ENCODE measurements at places on chromosomes 6 and 20.
A peak's percentile ranks its signal among the peaks of the same experiment; 100 is the strongest.

DNA sequence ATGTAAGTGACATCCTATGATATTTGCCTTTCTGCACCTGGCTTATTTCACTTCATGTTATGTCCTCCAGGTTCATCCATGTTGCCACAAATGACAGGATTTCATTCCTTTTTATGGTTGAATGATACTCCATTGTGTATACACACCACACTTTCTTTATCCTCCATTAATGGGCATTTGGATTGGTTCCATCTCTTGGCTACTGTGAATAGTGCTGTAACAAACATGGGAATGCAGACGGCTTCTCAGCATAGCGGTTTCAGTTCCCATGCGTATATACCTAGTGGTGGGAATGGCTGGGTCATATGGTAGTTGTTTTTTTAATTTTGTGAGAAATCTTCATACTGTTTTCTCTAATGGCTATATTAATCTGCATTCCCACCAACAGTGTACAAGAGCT is 14.8 kb downstream of the MTHFD1L start:
- no peak for DNase-seq

DNA sequence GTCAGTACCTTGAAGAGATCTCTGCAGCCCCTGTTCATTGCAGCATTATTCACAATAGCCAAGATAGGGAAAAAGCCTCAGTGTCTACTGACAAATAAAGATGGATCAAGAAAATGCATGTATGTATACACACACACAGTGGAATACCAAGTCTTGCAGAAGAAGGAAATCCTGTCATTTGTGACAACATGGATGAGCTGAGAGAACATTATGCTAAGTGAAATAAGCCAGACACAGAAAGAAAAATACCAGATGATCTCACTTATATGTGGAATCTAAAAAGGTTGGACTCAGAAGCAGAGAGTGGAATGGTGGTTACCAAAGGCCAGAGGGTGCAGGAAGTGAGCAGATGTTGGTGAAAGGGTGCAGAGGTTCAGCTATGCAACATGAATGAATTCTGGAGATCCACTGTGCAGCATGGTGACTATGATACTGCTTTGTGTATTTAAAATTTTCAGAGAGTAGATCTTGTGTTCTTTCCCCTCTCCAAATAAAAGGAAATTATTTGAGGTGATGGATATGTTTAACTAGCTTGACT is 11.0 kb upstream of the SLC22A1 start:
- no peak for DNase-seq

- DNase-seq: no peak
These were observed 653.4 kb upstream of the MARCKS start for GRCh38 chr6:113203715-113204110.

DNA sequence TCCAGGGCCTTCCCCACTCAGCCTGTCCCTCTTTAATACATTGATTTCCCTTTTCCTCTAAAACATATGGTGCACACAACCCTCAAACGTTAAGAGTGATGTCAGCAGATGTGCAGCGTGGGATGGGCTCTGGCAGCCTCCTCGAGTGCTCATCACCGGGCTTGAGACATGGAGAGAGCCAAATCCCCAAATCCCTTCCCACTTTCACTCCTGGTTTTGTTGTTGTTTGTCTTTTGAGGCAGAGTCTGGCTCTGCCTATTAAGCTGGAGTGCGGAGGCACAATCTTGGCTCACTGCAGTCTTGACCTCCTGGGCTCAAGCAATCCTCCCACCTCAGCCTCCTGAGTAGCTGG is 5.8 kb upstream of the PLTP start:
- DNase-seq: no peak

DNA sequence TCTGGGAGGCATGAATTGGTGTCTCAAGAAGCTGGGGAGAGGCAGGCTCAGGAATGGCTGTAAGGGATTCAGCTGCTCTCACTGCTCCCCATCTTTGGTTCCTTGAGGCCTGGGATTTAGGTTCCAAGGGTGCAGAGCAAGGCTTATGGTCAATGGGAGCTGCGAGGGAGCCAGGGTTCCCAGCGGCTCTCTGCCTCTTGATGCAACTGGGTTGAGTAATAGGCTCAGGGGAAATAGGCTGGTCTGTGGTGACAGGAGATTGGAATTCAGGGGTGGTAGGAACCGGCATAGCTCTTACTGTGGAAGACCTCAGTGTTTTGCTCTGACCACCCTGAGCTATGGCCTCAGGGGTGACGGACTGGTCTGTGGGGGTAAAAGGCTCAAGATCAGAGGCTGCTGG is 13.0 kb upstream of the NRM start:
- DNase-seq: no peak

- no peak for DNase-seq
These were observed 130.6 kb downstream of the BMP7 start for GRCh38 chr20:57135875-57136274.

- no peak for DNase-seq
These were observed 233.8 kb downstream of the LRFN2 start for GRCh38 chr6:40353197-40353966.

DNA sequence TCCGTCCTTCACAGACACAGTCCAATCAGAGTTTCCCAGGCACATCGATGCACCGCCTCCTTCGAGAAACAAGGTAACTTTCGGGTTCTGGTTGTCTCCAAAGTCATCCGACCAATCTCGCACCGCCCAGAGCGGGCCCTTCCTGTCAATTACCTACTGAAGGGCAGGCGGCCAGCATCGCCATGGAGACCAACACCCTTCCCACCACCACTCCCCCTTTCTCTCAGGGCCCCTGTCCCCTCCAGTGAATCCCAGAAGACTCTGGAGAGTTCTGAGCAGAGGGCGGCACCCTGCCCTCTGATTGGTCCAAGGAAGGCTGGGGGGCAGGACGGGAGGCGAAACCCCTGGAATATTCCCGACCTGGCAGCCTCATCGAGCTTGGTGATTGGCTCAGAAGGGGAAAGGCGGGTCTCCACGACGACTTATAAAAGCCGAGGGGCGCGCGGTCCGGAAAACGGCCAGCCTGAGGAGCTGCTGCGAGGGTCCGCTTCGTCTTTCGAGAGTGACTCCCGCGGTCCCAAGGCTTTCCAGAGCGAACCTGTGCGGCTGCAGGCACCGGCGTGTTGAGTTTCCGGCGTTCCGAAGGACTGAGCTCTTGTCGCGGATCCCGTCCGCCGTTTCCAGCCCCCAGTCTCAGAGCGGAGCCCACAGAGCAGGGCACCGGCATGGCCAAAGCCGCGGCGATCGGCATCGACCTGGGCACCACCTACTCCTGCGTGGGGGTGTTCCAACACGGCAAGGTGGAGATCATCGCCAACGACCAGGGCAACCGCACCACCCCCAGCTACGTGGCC is at the start of gene HSPA1B:
HSPA1B (plus strand) TSS at position 453 of the 794 bp plus-strand sequence; CDS start at position 666, 213 bp downstream.
- DNase-seq: peak; percentile 98

- DNase-seq: no peak
These were observed 208.2 kb upstream of the RIN2 start for GRCh38 chr20:19549896-19550295.

DNA sequence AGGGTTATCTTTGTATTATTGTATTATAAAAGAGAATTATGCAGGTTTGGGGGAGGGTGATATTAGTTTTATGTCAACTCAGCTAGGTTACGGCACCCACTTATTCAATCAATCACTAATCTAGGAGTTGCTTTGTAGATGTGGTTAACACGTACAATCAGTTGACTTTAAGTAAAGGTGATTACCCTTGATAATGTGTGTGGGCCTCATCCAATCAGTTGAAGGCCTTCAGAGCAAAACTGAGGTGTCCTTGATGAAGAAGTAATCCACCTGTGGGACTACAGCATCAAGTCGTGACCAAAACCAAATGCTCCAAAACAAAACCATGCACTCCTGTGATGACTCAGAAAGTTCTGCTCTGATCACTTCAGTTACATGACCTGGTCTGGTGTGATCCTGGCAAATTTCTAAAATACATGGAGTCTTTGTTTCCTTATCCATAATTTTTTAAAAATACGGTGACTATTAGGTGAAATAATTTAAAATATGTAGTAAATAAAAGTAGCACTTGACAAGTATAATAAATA is 114.1 kb downstream of the IYD start:
- DNase-seq: no peak

DNA sequence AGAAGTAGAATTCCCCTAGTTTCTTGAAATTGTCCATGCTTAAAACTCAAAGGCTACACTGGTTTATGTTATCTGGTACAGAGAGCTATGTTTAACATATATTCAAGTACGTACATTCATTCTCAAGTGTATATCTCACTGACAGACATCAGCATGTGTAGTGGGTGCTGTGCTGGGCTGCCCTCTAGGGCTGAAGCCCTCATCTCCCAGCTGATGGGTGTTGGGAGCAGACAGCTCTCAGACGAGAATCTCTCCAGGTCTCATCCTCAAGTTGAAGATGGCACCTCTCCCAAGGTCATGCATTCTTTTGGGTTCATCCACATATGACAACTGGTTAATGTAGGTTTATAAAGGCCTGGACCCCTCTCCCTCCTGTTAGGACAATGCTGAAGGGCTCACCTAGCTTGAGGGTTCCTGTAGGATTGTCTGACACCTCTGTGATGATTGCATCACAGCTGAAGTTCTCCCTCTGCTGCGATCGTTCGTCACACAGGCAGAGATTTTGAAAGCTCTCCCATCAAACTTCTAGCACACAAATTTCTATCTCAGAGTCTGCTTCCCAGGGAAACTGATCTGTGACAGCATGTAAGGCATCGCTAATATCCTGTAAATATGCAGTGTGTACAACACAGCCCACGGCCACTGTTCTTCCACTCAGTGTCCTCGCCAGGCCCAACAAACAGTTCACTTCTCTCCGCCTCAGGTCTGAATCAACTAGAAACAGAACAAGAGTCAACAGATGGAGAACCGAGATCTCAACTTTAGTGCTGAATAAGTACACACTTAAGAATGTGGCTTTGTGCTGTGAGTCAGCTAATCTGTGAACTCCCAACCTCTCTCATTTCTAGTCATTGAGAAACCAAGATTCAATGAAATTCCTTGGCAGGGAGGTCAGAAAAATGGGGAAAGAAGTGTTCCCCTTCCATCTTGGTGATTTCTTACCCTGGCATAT is 43.2 kb downstream of the PREP start:
- no peak for DNase-seq

- DNase-seq: no peak
These were observed 115.6 kb downstream of the MTHFD1L start for GRCh38 chr6:150981095-150981494.

GRCh38 chr20:41095110-41095969 is 42.0 kb upstream of the PLCG1 start:
- peak; percentile 31 for DNase-seq

DNA sequence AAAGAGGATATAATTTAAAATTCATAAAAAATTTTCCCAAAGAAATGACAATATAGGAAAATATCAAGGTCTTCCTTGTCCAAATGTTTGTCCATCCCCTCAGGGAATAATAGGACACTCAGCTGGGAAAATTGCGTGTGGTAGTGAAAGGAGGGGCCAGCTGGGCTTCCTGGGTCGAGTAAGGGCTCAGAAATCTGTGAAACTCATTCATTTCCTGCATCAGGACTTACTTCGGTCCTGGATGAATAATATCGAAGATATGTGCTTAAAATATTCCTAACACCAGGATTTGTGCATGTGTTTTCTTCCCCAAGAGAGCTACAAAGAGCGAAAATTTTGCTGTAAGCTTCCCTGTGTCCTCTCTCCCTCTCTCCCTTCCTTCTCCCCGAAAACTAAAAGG is 118.2 kb upstream of the GJE1 start:
- no peak for DNase-seq

DNA sequence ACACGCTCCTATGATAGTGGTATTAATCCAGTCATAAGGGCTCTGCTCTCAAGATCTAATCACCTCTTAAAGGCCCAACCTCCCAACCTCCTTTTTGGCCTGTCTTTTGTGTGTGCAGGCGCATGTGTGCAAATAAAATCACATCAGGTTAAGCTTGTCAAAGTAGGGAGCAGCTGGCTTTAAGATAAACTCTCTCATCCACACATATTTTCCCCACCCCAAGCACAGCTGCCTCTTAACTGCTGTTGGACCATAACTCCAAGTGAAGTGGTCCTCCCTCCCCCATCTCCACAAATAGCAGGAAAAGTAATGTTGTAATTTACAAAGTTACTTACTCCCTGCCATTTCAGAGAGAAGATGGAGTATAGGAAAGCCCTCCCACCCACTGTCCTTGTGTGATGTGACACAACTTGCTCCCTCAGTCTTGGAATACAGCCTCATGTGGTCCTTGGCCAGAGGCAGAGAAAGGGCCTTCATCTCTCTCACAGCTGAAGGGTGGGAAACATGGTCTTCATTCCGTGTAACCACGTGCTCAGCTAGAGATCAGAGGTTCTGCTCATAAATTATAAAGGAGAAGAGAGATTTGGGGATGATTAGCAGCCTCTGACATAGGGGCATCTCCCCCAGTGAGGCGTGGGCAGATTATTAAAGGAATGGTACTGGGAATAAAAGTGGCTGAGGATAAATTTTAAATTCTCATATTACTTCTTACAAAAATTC is 74.8 kb upstream of the TPD52L1 start:
- DNase-seq: no peak

DNA sequence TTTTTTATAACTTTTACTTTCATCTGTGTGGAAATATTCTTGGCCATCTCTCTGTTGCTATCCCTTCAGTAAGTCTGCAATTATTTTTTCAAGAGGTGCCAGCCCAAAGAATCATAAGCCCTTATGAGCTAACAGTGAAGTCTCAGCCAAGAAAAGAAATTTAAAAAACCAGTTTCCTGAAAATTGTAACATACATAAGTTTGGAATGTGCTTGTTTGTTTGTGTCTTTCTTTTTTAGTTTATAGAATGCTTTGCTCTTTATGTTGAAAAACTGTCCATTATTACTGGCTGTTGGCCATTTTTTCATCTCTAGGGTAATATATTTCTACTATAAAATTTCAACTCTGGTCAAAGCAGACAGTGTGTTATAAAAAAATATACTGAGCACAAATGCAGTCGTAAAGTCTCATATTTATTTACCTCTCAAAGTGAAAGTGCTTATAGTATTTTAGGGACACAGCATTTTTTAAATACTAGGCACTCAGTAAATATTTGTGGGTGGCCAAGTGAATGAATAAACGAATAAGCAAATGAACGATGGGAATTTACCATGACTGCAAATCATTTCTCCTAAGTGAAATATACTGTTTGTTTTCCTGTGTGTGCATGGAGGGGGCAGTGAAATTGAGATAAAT is 659.7 kb downstream of the KIF16B start:
- DNase-seq: no peak

GRCh38 chr6:90294614-90294988 is 2.0 kb downstream of the BACH2 start:
- DNase-seq: peak; percentile 57

- no peak for DNase-seq
These were observed 10.5 kb downstream of the EYA4 start for GRCh38 chr6:133251688-133252087.

- DNase-seq: no peak
These were observed 228.0 kb downstream of the CLVS2 start for GRCh38 chr6:123224077-123224476.
